ENCODE measurements at places on chromosomes 12 and 14. TPM values are rescaled to one million over a fixed set of nuclear protein-coding genes. Genes with fewer than 3 reads are reported as not detected.

WSCD2 gene
- polyA plus RNA-seq = 0.05 TPM

KCNH3 gene
- 3.2 TPM for polyA plus RNA-seq

DYNLL1 gene
- 607 TPM for polyA plus RNA-seq

CLEC9A gene
- not detected for polyA plus RNA-seq

ACOT6 gene
- not detected for polyA plus RNA-seq

PABPN1 gene
- polyA plus RNA-seq = 266 TPM

ABCC9 gene
- 0.02 TPM for polyA plus RNA-seq

CBLN3 gene
- polyA plus RNA-seq = 1.8 TPM

FAM186B gene
- polyA plus RNA-seq = 0.16 TPM

SLC6A15 gene
- polyA plus RNA-seq = 0.96 TPM

FOXG1 gene
- polyA plus RNA-seq = not detected

KCNC2 gene
- polyA plus RNA-seq = not detected

SDR39U1 gene
- 88.4 TPM for polyA plus RNA-seq

LRRC23 gene
- 11.9 TPM for polyA plus RNA-seq

LHX5 gene
- polyA plus RNA-seq = not detected

LIN7A gene
- polyA plus RNA-seq = not detected

EML1 gene
- 6.3 TPM for polyA plus RNA-seq

TMEM253 gene
- polyA plus RNA-seq = 0.82 TPM

SLC38A4 gene
- 89.3 TPM for polyA plus RNA-seq

CLEC6A gene
- polyA plus RNA-seq = not detected

DERA gene
- polyA plus RNA-seq = 16.6 TPM

AMHR2 gene
- 0.06 TPM for polyA plus RNA-seq

GPRC5D gene
- polyA plus RNA-seq = not detected

RNASE1 gene
- polyA plus RNA-seq = not detected

CHMP4A gene
- polyA plus RNA-seq = 96.1 TPM

NGB gene
- polyA plus RNA-seq = not detected

CYP27B1 gene
- 2.3 TPM for polyA plus RNA-seq

SERPINA1 gene
- polyA plus RNA-seq = 11.3 TPM

SSTR1 gene
- 0.08 TPM for polyA plus RNA-seq

TAS2R9 gene
- not detected for polyA plus RNA-seq

ADAM21 gene
- polyA plus RNA-seq = 1.6 TPM

IRAK3 gene
- polyA plus RNA-seq = not detected

ESRRB gene
- 0.05 TPM for polyA plus RNA-seq

DLK1 gene
- 1.2 TPM for polyA plus RNA-seq

ZDHHC22 gene
- 0.03 TPM for polyA plus RNA-seq

CLEC4C gene
- polyA plus RNA-seq = not detected

ENDOU gene
- polyA plus RNA-seq = not detected

NFE2 gene
- polyA plus RNA-seq = 0.25 TPM

DHH gene
- 0.08 TPM for polyA plus RNA-seq

PPP1R12A gene
- polyA plus RNA-seq = 26.0 TPM

SERPINA3 gene
- polyA plus RNA-seq = 0.25 TPM

SNRPF gene
- 62.5 TPM for polyA plus RNA-seq

SIRT4 gene
- polyA plus RNA-seq = 1.4 TPM

SLC39A5 gene
- polyA plus RNA-seq = 0.12 TPM

KRT79 gene
- not detected for polyA plus RNA-seq

NPAS3 gene
- 4.5 TPM for polyA plus RNA-seq

ADIPOR2 gene
- polyA plus RNA-seq = 17.1 TPM

TTC9 gene
- 0.29 TPM for polyA plus RNA-seq

OASL gene
- polyA plus RNA-seq = 0.37 TPM

LRRK2 gene
- 0.08 TPM for polyA plus RNA-seq
